ENCODE measurements at places on chromosomes 7 and 10.

GRCh38 chr7:117165656-117166055, 157.2 kb downstream of the WNT2 start:
- no peak for DNase-seq

- no peak for DNase-seq
These were observed 43.9 kb downstream of the C10orf120 start for GRCh38 chr10:122655524-122656307.

GRCh38 chr7:122803323-122803722, 82.9 kb downstream of the CADPS2 start:
- DNase-seq = no peak

DNA sequence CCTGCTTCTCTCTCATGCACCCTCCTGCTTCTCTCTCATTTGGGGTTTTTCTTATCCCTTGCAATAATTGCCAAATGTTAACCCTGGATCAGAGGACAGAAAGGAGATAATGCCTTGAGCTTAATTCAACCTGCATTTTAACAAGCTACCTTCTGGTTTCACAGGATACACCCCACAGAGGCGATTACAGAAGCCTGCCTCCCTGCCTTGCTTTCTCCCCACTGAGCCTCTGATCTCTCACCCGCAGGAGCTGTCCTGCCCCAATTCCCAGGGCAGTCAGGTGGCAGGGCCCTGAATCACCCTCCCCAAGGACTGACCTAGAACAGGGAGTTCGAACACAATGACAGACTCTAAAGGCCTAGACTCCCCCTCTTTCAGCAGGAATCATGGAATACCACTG, 959.5 kb downstream of the GRID1 start:
- no peak for DNase-seq

- no peak for DNase-seq
These were observed 117.5 kb upstream of the CDK13 start for GRCh38 chr7:39832519-39833085.

DNA sequence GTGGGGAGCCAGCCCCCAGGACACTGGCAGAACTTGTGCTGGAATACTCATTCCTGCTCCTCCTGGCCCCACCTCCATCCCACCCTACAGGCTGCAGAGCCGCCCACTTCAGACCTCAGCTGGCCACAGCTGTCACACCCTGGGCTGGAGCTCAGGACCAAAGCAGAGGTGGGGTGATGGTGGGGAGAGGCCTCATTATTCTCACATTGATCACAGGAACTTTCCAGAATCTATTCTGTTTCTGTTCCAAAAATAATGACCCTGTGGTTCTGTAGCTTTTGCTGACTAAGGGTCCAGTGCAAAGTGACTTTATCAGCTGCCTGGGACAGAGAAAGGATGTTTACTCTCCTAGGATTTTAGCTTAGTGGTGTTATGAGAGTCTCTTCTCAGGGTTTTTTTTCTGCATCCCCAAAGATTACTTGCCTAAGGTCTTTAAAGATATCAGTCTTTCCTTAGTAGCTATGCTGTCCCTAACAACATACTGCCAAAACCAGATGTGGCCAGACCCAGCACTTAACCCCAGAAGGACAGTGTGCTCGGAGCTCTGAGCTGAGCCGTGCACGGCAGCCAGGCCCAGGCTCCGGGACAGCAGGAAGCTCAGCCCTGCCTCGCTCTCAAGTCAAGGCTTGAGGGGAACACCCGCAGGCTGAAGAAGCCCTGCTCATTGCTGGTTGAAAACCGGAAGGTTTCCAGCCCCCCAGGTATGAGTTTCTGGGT, 223.3 kb downstream of the MLLT10 start:
- DNase-seq = no peak

DNA sequence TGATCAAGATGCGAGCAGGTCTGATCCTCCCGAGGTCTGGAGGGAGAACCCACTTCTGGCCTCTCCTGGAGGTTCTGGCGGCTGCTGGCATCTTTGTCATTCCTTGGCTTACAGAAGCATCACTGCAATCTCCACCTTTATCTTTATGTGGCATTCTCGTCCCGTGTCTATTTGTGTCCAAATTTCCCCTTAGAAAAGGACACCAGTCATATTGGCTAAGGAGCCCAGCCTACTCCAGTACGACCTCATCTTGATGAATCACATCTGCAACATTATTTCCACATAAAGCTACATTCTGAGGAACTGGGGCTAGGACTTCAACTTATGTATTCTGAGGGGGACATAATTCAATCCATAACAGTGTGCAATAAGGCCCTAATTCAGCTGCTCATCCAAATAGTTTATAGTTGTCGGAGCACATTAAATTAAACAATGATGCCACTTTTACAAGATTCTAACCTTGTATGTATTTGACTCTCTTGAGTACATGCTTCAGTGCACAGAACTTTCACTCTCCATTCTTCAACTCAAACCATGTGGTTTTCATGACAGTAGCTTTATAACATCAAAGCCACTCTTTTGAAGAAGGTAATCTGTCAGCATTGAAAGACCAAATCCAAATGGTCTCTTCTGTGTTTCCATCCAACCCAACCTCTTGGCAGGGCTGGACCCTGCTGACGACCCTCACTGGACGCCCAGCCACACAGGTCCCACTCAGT, 86.2 kb upstream of the DDC start:
- no peak for DNase-seq

DNA sequence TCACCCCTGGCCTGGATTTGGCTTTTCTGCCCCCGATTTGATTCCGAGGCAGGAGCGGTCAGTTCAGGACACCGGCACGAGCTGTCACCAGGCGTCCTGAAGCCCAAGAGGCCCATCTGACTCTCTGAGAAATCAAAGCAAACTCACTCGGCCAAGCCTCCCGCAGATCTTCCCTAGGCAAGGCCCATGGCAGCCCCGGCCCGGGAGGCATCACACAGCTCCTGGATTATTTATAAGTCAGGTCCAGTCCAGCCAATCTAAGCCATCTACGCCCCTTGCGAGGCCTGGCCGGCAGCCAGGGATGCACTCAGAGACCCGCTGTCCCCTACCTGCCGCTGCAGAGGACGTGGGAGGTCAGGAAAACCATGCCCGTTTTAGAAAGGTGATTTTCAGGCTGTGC, 87.3 kb upstream of the DIP2C start:
- no peak for DNase-seq

DNA sequence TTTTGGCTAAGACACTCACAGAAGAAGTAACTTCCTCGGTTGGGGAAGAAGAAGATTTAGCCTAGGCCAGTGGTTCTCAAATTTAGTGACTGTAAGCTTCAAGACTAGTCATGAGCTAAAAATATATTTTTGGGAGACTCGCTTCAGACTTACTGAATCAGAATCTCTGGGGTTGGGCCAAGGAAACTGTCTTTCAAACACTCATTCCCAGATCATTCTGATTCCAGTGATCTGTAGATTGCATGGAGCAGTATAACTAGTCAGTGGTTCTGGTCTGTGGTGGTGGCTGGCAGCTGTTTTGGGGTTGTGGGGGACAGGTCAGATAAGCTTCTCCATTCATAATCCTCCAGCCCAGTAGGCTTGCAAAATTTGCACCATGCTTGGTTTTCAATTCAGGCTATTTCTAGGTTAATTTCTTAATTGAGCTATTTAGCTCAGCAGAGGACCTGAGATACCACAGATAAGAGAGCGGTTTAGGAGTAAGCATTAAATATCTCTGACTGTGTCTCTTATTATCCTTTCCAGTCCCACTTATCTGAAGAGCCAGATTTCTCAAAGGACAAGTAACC, 3.8 kb upstream of the KAT6B start:
- DNase-seq = no peak

DNA sequence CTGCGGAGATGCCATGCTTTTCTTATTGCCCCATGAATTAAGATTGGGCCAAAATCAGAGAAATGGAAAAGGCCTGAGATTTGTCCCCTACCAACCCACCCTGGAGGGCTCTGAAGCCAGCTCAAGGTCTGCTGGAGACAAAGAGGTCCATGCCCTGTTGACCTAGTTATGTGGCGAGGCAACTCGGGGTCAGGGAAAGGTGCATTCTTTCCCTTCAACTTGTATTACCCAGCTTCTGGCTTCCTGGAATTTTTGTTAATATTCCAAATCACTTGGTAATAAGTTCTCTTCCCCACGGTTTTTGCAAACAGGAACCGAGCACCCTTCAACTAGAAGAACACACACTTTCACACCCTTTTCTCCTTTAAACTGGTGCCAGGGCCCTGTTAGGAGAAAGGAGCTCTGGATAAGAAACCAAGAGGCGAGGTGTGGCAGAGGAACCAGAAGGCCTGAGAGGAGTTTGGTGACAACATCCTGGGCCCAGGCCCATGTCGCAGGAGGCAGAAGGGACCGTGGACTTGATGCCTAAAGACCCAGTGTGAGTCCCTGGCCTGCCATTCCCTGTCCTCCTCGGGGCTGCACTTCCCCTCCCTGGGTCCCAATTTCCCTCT, 12.5 kb upstream of the SFRP5 start:
- DNase-seq = no peak

GRCh38 chr10:19819419-19820033, 3.3 kb downstream of the PLXDC2 start:
- DNase-seq = peak; percentile 28

- DNase-seq = peak; percentile 39
These were observed at the start of gene KCNIP2 for GRCh38 chr10:101843032-101844021. Gene KCNIP2, minus strand, starts transcription at chr10:101843800. Its CDS starts 232 bp downstream, at chr10:101843568.

- no peak for DNase-seq
These were observed 119.3 kb downstream of the NRP1 start for GRCh38 chr10:33215154-33215553.

DNA sequence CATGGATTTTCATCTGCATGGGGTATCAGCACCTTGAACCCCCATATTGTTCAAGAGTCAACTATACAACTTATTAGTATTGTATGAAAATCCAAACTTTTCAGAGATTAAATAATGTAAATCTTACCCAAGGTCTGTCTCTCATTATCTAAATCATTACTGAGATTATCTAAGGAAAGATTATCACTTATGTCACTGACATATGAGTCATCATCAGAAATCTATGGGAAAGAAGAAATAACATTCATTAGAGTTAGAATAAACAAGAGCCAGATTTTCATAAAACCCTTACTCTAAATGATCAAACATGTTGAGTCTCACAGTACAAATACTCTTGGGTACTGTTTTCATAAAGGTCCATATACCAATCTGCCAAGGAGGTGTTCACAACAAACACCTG, 83.3 kb upstream of the GSDME start:
- DNase-seq = no peak

DNA sequence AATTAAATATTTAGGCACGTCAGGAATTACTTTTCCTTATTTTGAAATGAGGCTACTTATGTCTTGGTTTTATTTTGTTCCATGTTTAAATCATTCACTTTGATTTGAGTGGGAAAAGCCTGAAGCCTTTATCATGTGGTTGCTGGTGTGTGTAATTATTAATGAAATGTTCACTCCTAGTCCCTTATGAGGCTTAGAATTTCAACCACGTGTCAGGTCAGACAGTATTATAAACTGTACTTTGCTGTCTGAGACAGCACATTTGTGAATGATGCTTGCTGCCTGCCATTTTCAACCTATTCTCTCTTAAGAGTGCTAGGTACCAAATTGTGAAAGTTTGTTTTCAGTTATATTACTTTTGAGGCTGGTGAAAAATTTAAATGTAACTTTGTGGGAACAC, 58.9 kb downstream of the COL17A1 start:
- no peak for DNase-seq

- DNase-seq = peak; percentile 19
These were observed 18.9 kb upstream of the DNAJC1 start for GRCh38 chr10:22022257-22023032.

DNA sequence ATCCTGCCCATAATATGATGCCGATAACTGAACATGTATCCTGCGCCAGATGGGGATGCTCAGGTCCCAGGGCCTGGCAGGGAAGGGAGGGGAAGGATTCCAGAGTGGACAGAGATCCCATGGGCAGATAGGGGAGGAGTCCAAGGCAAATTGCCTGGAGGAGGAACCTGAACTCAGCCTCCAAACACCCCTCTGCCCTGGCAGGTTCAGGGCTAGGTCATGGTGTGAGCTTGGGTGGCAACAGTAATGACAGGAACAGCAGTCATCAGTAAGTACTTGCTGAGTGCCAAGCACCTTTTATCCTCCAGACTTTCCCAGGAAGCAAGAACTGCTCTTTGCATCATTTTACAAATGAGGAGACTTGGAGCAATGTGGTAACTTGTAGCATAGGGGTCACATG, 3.8 kb upstream of the PALD1 start:
- no peak for DNase-seq

- no peak for DNase-seq
These were observed 38.9 kb upstream of the AMPH start for GRCh38 chr7:38669965-38670520.

DNA sequence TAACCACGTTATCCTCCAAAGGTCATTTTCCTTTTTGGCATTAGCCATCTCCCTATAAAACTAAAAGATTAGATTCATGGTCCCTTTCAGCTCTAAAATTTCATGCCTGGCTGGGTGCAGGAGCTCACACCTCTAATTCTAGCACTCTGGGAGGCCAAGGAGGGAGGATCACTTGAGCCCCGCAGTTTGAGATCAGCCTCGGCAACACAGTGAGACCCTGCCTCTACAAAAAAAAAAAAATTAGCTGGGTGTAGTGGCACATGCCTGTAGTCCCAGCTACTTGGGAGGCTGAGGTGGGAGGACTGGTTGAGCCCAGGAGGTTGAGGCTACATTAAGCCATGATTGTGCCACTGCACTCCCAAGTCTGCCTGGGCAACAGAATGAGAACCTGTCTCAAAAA, 57.0 kb downstream of the MALSU1 start:
- no peak for DNase-seq

- no peak for DNase-seq
These were observed 70.3 kb upstream of the LRGUK start for GRCh38 chr7:134056816-134057215.

DNA sequence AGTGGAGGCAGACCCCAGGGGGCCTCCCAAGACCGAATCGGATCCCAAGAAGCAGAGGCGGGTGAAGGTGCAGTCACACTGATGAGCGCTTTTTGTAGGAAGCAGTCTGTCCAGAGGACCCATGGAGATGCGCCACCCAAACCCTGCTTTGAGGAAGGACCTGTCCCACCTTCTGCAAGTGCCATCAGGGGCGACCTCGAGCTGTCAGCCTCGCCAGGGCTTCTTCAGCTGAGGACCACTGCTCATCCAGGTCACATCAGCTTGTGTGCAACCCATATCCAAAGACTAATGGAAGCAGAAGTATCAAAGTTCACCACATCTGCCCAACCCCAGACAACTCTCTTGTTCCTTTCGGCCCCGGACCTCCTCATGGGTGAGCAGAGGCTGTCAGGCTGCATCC, 61.5 kb downstream of the KCNH2 start:
- no peak for DNase-seq

DNA sequence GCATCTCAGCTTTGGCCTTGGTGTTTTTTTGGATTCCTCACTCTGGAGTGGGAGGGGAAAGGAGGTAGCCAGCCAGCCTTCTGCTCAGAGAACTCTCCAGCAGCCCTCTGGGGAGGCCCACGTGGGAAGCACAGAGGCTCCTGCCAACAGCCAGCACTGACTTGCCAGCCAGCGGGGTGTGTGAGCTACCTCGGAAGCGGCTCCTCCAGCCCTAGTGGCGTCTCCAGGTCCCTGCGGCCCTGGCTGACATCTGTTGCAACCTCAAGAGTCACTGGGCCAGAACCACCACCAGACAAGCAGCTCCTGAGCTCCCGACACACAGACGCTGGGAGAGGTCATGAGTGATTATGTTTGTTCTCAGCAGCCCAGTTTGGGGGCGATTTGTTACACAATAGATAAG, 180.2 kb upstream of the FZD8 start:
- no peak for DNase-seq

Data from immature natural killer cell (primary cell).